ENCODE measurements at places on chromosomes 4 and X.

GRCh38 chrX:22378296-22378695 lies 105.6 kb downstream of the CBLL2 start:
- DNase-seq: no peak

DNA sequence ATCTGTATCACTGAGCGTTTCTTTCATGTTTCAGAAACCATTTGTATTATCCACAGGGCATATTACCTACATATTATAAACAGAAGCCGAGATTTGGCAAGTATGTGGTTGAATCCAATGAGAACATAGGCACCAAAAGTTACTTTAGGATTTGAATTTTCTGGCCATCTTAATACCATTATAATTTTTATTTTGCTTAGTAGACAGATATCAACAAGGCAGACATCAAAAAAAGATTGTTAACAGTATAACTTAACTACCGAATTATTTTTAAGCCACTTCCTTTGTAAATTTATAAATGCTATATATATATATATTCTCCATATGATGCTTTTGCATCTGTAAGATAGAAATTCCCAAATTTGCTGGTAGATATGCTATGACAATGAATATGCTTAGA lies 2.2 kb downstream of the GUCY1B1 start:
- DNase-seq: no peak

- no peak for DNase-seq
Observed at GRCh38 chr4:77432717-77433417, 172.8 kb upstream of the CXCL13 start.

- DNase-seq: no peak
Observed at GRCh38 chr4:14083150-14083549, 455.6 kb upstream of the BOD1L1 start.

DNA sequence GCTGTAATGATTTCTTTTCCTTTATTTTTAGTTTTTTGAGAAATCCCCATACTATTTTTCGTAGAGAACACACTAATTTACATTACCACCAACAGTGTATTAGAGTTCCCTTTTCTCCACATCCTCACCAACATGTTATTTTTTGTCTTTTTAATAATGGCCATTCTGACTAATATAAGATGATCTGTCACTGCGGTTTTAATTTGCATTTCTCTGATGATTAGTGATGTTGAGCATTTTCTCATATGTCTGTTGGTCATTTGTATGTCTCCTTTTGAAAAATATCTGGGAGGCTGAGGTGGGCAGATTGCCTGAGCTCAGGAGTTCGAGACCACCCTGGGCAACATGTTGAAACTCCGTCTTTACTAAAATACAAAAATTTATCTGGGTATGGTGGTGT lies 30.2 kb downstream of the SPINK2 start:
- no peak for DNase-seq

DNA sequence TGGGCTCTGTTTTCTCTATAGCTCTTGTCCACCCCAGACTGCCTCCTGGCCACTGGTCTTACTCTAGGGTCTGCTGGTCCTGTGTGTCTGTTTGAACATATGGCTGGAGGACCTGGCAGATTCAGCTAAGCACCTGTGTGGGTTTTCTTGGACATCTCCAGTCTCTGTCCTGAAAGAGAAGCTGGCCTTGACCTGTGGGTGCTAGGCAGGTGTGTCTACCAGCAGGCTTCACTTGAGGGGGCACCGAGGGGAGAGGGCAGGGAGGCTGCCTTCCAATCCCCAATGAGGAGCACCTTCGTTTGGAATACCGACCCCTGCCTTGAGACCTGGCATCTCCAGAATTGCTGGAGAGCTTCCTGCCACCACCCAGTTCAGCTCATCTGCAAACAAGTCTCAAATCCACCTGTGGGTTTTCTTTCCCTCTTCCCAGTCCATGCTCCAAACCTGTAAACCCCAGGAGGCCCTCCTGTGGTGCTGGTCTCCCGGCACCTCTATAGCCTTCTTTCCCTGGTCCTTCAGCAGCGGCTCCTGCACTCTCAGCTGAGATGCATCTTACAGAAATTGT lies 45.2 kb downstream of the HTRA3 start:
- DNase-seq: no peak

DNA sequence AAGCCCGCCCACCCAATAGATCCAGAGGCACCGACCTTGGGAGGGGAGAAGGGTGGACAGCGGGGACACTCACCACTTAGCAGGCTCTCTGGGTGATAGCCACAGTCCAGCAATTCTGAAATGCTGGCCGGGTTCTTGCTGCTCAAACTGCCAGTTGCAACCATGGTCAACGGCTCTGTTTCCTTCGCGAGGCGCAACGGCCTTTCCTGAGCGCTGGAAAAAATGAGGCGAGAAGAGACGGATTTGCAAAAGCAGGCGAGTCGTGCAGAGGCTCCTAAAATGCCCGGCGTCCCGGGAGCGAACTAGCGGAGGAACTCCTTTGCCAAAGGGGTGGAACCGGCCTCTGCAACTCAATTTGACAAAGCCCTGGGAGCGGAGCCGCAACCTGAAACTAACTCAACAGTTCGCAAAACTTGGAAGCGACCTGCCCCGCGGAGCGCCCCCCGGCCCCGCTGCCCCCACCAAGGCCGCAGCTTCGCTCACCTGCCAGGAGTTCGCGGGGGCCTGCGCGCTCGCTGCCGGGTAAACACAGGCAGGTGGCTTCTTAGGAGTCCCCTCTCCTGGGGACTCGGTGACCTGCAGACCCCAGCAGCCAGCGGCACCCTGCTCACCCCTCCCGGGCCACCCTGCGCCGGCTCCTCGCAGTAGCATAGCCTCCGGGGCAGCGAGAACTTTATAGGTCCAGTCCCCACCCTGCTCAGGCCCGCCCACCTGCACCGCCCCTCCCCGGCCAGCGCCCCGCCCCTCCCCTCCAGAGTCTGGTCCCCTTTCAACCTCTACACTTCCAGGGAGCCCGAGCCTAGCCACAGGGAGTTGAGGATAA lies at the start of gene DDIT4L:
Gene DDIT4L (minus strand): TSS at position 649 of the 823 bp plus-strand sequence. CDS start 485 bp downstream, at position 164.
- DNase-seq: no peak

Data from AG04450 (cell line).